Astrocyte (in vitro differentiated cells and primary cell): ENCODE measurements at places on chromosomes 7 and 10. TPM values are rescaled to one million over a fixed set of nuclear protein-coding genes. Genes with fewer than 3 reads are reported as not detected.
A peak's percentile ranks its signal among the peaks of the same experiment; 100 is the strongest.

The NME8 gene
- not detected in 2 replicates for total RNA-seq

The AS3MT gene
- total RNA-seq = 0.34 and 0.64 TPM in 2 replicates

The CTAGE4 gene
- total RNA-seq = 0.99 and 1.4 TPM in 2 replicates

The STEAP1B gene
- total RNA-seq = 1.1 and 1.3 TPM in 2 replicates

GRCh38 chr7:102412548-102412947 is 16.4 kb downstream of the PRKRIP1 start:
- no peaks in the 10 kb centered on the region for H3K4me1 ChIP-seq
- H3K27ac ChIP-seq = no peak overlapping the region
- no peak for DNase-seq

- peak; percentile 6 for DNase-seq
- peaks cover 3% of the 10 kb centered on the region for H3K27me3 ChIP-seq
- no peaks in the 10 kb centered on the region for H3K36me3 ChIP-seq
- H3K4me3 ChIP-seq = no peak overlapping the region
- H3K27ac ChIP-seq = no peak overlapping the region
Observed at GRCh38 chr10:75910032-75910431, 478.6 kb downstream of the LRMDA start.

DNA sequence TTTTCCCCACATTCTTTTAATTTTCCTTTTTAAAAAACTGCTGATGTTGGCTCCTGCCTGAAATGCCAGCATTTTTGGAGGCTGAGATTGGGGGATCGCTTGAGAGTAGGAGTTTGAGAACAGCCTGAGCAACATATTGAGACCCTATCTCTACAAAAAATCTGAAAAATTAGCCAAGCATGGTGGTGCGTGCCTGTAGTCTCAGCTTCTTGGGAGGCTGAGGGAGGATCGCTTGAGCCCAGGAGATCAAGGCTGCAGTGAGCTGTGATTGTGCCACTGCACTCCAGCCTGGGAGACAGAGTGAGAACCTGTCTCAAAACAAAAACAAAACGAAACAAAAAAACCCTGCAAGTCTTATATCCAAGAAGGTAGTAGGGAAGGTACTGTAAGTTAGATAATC is 51.7 kb downstream of the ZMYND11 start:
- H3K4me3 ChIP-seq = no peak overlapping the region
- peak; percentile 38 for DNase-seq
- peaks cover 9% of the 10 kb centered on the region for H3K36me3 ChIP-seq
- H3K4me1 ChIP-seq = peaks cover 32% of the 10 kb centered on the region
- H3K27me3 ChIP-seq = no peaks in the 10 kb centered on the region

GRCh38 chr10:115321360-115321759 is 228.2 kb downstream of the ATRNL1 start:
- H3K4me1 ChIP-seq = no peaks in the 10 kb centered on the region
- H3K27me3 ChIP-seq = no peaks in the 10 kb centered on the region
- no peak overlapping the region for H3K27ac ChIP-seq
- no peaks in the 10 kb centered on the region for H3K36me3 ChIP-seq

GRCh38 chr7:140326116-140326928 is 72.0 kb downstream of the SLC37A3 start:
- H3K4me3 ChIP-seq = no peak overlapping the region
- H3K27me3 ChIP-seq = peaks cover 2% of the 10 kb centered on the region

GRCh38 chr7:92100534-92100933 is 33.7 kb downstream of the CYP51A1 start:
- no peaks in the 10 kb centered on the region for H3K27me3 ChIP-seq
- peaks cover 41% of the 10 kb centered on the region for H3K36me3 ChIP-seq
- H3K4me1 ChIP-seq = no peaks in the 10 kb centered on the region
- no peak for DNase-seq
- H3K27ac ChIP-seq = no peak overlapping the region

DNA sequence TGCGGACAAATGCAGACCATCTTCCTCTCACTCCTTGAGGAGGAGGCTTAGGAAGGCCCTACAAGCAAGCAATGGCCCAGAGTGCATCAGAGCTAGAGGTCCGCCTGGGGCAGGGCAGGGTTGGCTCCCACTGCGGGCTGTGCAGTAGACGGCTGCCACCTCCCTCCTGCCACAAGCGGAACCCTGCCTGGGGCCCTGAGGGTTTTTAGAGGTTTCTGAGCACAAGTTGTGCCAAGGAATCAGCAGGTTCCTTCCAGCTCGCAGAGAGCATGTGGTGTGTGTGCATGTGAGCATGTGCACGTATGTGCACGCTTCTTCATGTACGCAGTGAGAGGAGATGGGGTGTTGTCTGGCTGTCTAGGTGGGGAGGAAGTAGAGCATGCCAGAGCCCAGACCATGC is 25.9 kb upstream of the SMARCD3 start:
- H3K36me3 ChIP-seq = no peaks in the 10 kb centered on the region
- DNase-seq = no peak
- H3K4me3 ChIP-seq = no peak overlapping the region
- no peak overlapping the region for H3K27ac ChIP-seq
- no peaks in the 10 kb centered on the region for H3K4me1 ChIP-seq
- no peaks in the 10 kb centered on the region for H3K27me3 ChIP-seq

- no peak for DNase-seq
- no peak overlapping the region for H3K27ac ChIP-seq
- H3K4me3 ChIP-seq = no peak overlapping the region
- H3K4me1 ChIP-seq = no peaks in the 10 kb centered on the region
Observed at GRCh38 chr7:32479574-32480200, 10.5 kb downstream of the LSM5 start.

GRCh38 chr7:111010798-111011197 is 80.1 kb upstream of the LRRN3 start:
- H3K27me3 ChIP-seq = no peaks in the 10 kb centered on the region
- no peak for DNase-seq
- H3K27ac ChIP-seq = no peak overlapping the region
- no peak overlapping the region for H3K4me3 ChIP-seq
- no peaks in the 10 kb centered on the region for H3K4me1 ChIP-seq
- H3K36me3 ChIP-seq = no peaks in the 10 kb centered on the region

GRCh38 chr10:124629415-124629814 is 114.8 kb downstream of the FAM53B start:
- no peaks in the 10 kb centered on the region for H3K36me3 ChIP-seq
- no peaks in the 10 kb centered on the region for H3K27me3 ChIP-seq
- no peak overlapping the region for H3K27ac ChIP-seq
- no peak overlapping the region for H3K4me3 ChIP-seq
- H3K4me1 ChIP-seq = no peaks in the 10 kb centered on the region

- peaks cover 10% of the 10 kb centered on the region for H3K4me1 ChIP-seq
- H3K27ac ChIP-seq = no peak overlapping the region
- no peak overlapping the region for H3K4me3 ChIP-seq
- no peaks in the 10 kb centered on the region for H3K27me3 ChIP-seq
Observed at GRCh38 chr7:66211429-66211828, 6.3 kb downstream of the TPST1 start.

GRCh38 chr7:142104550-142105527 is 6.7 kb upstream of the MGAM2 start:
- no peaks in the 10 kb centered on the region for H3K36me3 ChIP-seq
- no peaks in the 10 kb centered on the region for H3K27me3 ChIP-seq
- H3K27ac ChIP-seq = no peak overlapping the region
- no peaks in the 10 kb centered on the region for H3K4me1 ChIP-seq
- no peak overlapping the region for H3K4me3 ChIP-seq
